CD4-positive, alpha-beta T cell treated with Interleukin-17A for 1 hour (primary cell): ENCODE measurements at places on chromosomes 16 and 17.

GRCh38 chr17:74987909-74988711 is 678 bp downstream of the CDR2L start:
- no peak for DNase-seq

GRCh38 chr16:14494396-14494966 is 135.6 kb downstream of the PARN start:
- no peak for DNase-seq

- no peak for DNase-seq
Observed at GRCh38 chr16:69555437-69555836, 10.3 kb upstream of the NFAT5 start.

- DNase-seq, result peak; percentile 83
Observed at GRCh38 chr17:51427856-51428255, 167.5 kb downstream of the UTP18 start.

DNA sequence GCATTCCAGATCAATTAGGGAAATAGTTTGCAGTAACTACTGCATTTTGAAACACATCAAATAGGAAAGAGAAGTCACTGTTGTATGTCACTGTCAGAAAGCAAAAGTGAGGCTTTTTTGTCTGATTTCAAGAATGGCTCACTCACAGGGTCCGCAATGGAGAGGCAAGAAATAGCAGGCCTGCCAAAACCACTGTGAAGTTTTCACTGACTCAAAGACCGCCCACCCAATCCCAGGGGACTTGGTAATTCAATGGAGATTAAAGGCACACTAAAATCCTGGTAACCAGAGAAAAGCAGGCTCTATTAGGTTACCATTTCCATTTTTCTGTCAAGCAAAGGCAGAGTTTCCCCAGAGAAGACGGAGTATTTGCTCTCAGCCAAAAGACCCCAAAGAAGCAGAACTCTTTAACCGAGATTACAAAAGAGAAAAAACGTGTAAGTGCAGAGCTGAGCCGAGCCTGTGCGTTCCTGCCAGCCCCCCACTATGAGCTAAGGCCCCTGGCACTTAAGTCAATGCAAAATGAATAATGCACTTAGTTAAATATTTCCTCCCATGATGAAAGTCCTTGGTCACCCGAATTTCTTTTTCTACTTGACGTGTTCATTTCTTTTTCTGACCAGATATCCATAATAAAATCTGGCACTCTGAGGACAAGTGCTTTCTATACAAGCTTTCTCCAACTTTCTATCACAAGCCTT is 57.0 kb downstream of the FOXL1 start:
- DNase-seq, result no peak

- no peak for DNase-seq
Observed at GRCh38 chr17:73343168-73343634, 31.4 kb upstream of the CDC42EP4 start.

DNA sequence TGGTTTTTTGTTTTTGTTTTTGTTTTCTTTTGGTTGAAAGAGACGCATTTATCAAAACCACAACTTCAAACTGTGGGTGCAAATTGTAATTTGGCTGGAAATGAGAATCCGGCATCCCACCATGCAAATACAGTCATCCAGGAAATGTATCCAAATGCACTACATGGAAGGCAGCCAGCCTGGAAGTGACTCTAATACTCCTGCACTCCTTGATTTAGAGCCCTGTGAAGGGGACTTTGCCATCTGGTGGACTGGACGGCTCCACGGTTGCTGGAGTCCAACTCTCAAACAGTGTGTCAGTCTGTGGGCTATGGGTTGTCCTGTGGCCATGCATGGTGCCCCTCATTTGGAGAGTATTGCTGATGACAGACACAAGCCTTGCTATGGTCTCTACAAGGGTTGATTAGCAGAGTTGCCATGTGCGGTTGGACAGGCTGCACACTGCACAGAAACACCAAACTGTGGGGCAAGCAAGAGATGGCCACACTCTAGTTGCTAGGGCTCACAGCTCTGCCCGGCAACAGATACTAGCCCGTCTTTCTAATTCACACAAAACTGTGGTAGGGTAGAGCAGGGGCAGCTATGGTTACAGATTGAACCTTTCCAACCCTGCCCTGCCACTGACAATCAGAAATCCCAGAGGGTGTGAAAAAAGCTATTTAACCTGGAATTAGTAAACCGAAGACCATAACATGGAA is 62.4 kb downstream of the VAT1L start:
- DNase-seq, result no peak

DNA sequence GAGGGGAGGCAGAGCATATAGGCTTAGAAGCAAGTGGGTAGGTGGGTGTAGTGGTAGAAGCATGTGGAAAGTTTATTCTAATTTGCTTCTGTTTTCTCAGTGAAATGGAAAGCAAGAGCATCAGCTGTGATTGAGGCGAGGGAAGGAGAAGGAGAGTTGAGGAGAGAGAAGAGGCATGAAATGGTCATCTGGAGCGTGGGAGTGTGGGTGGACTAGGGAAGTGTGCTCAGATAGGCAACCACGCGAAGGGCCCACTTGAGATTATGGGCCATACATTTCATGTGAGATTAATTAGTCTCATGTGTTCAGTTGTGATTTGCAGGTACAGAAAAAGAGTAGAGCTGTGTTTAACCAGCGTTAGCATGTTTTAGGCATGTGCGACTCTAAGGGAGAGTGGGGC is 20.8 kb upstream of the CDC6 start:
- DNase-seq, result no peak

DNA sequence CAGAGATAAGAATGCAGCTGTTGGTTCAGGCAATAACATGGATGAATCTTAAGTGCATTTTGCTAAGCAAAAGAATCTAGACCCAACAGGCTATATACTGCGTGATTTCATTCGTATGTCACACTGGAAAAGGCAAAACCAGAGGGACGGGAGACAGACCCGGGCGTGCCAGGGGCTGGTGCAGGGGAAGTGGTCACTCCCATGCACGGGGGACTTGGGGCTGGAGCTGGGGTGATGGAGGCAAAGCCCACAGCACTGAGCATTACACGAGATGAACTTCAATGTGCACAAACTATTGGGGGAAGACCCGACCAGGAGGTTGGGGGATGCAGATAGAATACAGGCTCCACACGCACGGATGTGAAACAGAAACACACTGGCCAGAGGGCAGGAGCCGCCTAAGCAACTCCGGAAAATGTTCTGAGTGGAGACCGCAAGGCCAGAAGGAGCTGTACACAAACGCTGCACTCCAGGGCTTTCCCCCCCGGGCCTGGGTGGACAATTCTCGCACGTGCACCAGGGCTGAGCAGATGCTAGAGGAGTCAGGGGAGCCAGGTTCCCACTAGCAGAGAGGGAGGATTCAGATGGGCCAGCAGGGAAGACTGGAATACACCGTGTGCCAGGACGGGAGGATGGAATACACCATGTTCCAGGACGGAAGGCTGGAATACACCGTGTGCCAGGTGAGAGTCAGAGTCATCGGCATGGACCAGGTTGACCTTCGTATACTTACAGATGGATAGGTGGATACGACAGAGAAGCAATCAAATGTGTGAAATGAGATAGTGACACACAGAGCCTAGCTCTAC is 11.3 kb downstream of the LMF1 start:
- DNase-seq, result no peak

DNA sequence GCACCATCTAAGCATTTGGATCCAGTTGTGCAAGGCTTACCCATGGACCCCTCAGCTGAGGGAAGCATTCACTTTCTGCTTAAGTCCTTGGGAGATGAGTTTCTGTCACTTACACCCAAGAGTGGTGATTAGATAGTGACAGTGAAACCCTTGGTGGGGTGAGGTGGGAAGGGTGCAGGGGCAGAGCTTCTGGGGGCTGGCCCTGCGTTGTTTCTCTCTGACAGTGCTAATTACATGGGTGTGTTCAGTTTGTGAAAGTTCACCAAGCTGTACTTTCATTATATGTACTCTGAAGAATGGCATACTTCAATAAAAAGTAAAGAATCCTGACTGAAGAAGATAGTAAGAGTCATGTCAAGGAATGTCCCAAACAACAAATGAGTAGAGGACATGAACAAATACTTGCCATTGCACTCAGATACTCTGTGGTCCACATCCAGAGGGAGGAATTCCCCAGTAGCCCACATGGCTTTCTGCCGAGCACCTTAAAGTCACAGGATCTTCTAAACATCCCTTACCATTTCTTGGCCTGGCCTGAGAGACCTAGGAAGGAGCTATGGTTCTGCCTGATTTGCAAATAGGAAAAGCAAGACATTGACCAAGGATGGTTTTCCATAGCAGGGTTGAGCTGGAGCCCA is 8.4 kb downstream of the CHST6 start:
- no peak for DNase-seq

- DNase-seq, result peak; percentile 55
Observed at GRCh38 chr17:42438600-42439567, 15.8 kb upstream of the CAVIN1 start.

GRCh38 chr16:81151648-81152310 is 55.6 kb upstream of the GCSH start:
- no peak for DNase-seq

DNA sequence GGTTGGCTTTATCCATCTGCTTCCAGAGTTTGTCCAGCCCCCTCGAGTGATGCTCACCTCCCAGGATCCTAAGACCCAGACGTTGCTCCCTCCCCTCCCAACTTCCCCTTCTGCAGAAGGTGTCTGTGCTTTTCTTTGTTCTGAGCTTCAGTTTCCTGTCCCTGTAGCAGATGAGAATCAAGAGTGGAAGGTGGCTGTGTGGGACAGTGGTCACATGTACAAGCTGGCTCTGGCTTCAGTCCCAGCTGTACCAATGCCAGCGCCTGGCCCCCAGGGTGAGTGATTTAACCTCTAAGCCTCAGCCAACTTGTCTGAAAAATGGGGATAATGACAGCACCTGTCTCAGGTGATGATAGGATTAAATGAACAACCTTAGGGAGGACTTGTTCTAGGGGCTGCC is 7.7 kb downstream of the PRR15L start:
- peak; percentile 11 for DNase-seq

GRCh38 chr17:46851029-46851741 is at the start of gene WNT9B:
Gene WNT9B (plus strand): TSS chr17:46851583. CDS start chr17:46851639, 56 bp downstream.
- DNase-seq, result no peak

DNA sequence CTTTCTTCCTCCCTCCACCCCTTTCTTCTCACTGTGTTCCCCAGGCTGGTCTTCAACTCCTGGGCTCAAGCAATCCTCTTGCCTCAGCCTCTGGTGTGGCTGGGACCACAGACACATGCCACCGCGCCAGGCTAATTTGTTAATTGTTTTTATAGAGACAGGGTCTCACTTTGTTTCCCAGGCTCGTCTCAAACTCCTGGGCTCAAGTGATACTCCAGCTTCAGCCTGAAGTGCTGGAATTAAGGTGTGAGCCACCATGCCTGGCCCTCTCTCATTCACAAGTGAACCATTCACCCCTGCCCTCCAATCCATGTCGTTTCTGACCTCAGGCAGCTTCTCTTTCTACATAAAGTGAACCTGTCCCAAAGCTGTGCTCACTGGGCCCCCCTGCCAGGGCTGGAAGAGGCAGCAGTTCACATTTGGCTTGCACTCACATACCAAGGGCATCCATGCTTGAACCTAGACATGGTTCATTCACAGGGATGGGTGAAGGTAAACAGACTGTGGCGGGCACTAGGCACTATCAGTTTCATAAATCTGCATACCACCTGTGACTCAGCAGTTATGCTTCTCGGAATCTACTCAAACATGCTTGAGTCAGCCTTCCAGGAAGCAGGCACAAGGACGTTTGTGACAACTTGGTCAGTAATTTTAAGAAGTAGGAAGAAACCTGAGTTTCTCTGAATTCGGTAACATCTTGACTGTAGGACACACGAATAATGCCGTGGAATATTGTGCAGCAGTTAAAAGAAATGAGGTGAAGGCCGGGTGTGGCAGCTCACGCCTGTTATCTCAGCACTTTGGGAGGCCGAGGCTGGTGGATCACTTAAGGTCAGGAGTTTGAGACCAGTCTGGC is 6.0 kb upstream of the RNF213 start:
- peak; percentile 74 for DNase-seq

DNA sequence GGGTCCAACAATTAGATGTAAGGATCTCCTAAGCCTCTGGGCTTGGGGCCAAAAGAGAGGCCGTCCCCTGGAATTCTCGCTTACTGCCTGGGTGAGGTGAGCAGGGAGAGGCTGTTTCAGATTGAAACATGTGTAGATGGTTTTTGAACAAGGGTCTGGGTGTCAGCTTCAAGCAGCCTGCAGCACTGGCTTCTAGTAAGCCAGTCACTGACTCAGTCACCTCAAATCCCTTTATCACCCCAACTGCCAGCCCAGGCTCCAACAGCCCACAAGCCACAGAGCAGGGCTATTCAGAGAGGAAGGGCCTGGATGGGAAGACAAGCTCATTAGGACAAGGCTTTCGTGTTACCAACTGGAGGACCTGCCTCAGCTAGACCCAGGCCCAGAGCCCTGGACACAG is 180.2 kb downstream of the CCT6B start:
- DNase-seq, result no peak

DNA sequence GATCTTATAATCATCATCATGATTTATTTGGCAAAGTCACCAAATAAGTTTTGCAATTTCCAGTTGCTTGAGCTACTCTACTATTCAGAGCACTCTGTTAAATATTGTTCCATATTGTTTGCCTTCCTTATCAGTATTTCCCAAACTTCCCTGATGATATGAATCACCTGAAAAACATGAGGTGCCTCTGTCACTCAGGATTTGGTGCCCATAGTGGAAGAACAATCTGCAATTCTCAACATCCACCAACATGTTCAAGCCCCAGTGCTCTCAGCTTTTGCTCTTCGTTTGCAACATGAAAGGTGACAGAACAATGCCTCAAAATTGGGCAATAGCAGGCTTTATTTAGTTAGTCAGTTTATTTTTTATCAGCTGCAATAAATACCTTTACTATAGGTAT is 28.6 kb upstream of the WSB1 start:
- no peak for DNase-seq

GRCh38 chr17:33112763-33113162 is 121.1 kb downstream of the SPACA3 start:
- no peak for DNase-seq

- DNase-seq, result no peak
Observed at GRCh38 chr17:67528751-67529436, 151.8 kb downstream of the PITPNC1 start.

- no peak for DNase-seq
Observed at GRCh38 chr17:11353601-11354000, 112.6 kb downstream of the SHISA6 start.
